ENCODE measurements at places on chromosomes 1 and 21.
A peak's percentile ranks its signal among the peaks of the same experiment; 100 is the strongest.

DNA sequence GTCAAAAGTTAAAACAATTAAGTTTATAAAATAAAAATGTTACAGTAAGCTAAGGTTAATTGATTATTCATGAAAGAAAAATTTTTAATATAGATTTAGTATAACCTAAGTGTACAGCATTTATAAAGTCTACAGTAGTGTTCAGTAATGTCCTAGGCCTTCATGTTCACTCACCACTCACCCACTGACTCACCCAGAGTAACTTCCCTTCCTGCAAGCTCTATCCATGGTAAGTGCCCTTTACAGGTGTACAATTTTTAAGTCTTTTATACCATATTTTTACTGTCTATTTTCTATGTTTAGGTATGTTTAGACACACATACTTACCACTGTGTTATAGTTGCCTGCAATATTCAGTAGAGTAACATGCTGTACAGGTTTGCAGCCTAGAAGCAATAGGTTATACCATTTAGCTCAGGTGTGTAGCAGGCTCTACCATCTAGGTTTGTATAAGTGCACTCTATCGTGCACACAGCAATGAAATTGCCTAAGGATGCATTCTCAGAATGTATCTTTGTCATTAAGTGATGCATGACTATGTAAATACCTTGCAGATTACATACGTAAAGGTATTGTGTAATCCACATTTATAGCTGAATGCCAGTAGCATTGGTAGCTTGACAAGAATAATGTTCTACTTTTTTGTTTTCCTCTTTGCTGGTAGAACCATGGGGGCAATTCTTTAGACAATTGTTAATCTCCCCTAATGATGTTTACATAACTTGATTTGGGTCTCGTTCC is 35.7 kb upstream of the GPR88 start:
- DNase-seq: peak; percentile 98

GRCh38 chr21:43269440-43269839 is 100.6 kb downstream of the CRYAA start:
- DNase-seq: no peak

DNA sequence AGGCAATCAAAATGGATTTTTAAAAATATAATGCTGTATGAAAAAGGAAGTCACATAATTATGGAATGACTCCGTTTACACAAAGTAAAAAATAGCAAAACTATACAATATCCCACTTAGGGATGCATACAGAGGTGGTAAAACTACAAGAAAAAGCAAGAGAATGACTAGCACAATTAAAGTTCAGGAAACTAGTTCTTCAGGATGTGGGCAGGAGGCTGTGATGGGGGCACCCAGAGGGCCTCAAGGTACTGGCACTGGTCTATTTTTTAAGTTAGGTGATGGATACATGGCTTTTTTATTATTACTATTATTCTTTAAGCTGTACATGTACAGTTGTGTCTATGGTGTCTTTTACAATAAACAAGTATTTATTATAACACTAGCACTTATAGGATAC is 1.4 kb upstream of the ZC3H12A start:
- DNase-seq: no peak

DNA sequence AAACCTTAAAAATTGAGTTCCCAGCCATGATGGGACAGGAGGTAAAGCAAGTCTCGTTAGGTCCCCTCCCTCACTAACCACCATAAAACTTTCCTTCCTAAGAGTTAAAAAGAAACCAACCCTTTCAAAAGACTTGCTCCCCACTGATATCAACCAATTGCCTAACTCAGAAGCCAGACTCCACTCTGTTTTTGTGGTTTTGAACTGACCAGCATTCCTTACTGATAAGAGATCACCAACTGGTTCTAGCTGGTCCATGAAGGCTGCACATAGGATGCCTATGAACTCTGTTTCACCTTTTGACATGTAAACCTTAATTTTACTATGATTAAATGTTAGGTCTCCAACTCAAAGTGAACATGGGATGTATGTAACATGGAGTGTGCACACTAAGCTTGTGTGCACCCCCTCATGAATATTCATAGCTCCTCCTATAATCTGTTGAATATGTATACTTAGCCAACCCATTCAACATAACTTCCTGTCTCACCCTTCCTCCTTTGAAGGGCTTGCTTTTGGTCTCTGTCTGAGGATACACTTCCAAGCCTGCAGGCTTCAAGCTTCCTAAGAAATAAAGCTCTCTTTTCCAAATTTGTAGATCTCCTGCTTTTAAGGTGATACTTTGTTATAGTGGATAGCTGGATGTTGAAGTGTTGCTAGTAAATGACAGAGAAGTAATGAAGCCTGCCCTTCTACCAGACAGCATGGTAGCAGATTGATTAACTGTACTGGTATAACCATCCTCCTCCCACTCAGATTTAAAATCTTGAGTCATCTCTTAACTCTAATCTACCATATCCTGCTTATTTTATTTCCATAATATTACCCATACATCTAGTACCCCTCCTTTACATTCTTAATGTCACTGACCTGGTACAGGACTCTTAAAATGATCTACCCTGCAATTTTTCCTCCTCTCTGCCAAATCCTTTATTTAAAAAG is 95.6 kb downstream of the ZNF644 start:
- peak; percentile 35 for DNase-seq

- DNase-seq: peak; percentile 87
Measured at GRCh38 chr1:53107570-53108322, 34.7 kb downstream of the SLC1A7 start.

DNA sequence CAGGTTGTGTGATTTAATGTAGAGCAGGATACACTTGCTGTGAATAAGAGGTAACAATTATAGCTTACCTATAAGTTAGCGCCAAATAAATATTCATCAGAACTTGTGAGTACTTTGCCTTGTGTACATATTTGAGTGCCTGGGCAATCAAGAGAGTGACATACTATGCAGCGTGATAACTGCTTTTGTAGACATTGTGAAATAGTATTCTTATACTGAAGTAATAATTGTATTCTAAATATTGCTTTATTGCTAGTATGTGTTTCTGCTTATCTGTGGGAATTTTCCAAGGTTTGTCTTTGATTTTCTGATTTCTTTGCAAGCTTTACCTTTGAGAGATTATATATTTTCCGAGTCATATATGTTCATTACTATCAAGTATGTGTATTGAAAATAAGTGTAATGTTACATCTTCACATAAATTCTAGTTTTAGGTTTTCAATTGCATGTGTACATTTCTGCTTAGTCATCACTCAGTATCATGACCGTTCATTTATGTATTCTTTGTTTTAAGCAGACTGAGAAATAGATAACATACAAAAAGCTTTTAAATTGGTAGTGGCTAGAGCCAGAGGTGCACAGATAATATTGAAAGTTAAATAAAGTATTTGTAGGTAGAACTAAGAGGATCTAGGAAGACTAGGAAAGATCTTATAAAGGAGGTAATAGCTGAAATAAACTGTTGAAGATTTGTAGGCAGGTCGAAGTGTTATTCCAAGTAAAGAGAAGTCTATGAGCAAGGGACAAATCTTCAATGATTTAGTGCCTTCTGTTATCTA is 19.5 kb downstream of the USP25 start:
- DNase-seq: peak; percentile 38

DNA sequence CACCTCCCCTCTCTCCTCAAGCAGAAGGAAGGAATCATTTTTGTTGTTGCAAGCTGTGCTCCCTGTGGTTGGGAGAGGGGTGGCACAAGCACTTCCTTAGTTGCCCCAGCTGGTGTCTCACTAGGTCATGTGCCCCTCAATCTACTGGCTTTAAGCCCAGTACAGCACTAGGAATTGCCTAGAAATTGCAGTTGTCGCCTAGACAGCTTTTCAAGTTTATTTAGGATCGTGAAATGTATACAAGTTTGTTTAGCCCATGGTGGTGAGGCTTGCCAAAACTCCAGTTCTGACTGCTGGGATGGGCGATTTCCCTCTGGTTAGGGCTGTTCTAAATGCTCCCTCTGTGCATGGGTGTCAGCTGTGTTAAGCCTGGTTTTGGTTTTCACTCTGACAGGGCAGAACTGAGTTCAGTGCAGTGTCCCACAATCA is 126.8 kb upstream of the ZNF644 start:
- peak; percentile 43 for DNase-seq

- DNase-seq: peak; percentile 66
Measured at GRCh38 chr1:1137256-1138045, 21.6 kb upstream of the C1orf159 start.

GRCh38 chr1:229027622-229028182 is 243.2 kb upstream of the RAB4A start:
- DNase-seq: no peak

DNA sequence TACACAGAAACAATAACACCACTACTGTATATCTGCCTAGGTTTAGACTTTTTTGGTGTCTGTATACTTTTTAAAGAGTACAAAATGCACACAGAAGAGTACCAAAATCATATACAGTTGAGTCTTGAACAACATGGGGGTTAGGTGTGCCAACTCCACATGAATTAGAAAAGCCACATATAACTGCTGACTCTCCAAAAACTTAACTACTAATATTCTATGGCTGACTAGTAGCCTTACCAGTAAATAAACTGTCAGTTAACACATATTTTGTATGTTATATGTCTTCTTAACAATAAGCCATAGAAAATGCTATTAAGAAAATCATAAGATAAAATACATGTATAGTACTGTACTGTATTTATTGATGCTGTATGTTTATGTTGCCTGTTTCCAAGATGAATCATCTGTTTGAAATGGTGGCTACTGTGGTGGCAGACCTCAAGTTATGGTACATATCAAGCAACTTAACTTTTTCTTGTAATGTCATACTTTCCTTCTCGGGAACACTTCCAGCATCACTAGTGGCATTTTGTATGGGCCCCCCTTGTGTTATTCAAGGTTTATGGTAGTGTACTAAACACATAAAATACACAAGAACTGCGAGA is 71.2 kb downstream of the LHX4 start:
- no peak for DNase-seq

- DNase-seq: peak; percentile 20
Measured at GRCh38 chr1:165543532-165544438, at the start of gene LRRC52. LRRC52 (plus strand) TSS chr1:165544000; CDS start chr1:165544297, 297 bp downstream.

DNA sequence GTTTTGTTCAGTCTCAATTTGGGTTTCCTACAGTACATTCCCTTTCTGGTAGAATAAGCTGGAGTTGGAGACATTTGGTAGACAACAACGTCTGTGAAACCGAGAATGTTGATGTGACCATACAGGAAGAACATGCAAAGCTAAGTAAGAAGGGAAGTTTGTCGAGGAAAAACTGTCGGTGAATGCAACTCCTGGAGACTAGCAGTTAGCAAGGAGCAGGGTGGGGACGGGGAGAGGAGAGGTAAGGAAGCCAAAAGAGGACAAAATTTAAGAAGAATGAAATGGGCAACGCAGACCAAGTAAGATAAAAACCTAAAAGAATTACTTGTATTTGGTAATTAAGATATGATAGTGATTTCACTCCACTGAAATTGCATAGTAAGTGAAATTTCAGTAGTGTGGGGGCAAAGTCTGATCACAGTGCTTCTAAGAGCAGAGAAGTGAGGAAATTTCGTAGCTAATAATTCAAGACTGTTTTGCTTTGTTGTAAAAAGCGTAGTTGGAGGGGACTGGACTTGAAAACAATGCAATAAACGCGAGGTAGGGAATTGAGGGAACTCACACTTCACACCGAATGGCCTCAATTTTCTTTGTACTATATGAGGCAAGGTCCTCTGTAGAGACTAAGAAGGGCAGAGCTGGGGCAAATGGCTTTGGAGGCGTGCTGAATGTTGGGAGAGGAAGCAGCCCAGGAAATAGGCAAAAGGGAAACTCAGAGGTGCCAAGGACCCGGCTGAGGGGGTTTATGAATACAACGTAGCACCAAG is 787 bp upstream of the GIPC2 start:
- peak; percentile 72 for DNase-seq

- peak; percentile 37 for DNase-seq
Measured at GRCh38 chr1:177228693-177229065, 57.9 kb downstream of the BRINP2 start.
